A549 treated with GW870086 at 1 μM for 4 hours (cell line): ENCODE measurements at places on chromosomes 2 and 18. TPM values are rescaled to one million over a fixed set of nuclear protein-coding genes. Genes with fewer than 3 reads are reported as not detected.

The FAP gene
- total RNA-seq: 0.05 to 0.32 TPM in 2 of 5 replicates, not detected in the others

The TUBB8B gene
- not detected in 5 replicates for total RNA-seq

The IL18R1 gene
- 0.69 to 1.3 TPM (median 0.79 TPM) in 5 replicates for total RNA-seq

The TACR1 gene
- total RNA-seq: 0.06 to 0.23 TPM (median 0.07 TPM) in 3 of 5 replicates, not detected in the others

The CYTIP gene
- total RNA-seq: not detected in 5 replicates

The NETO1 gene
- total RNA-seq: not detected in 5 replicates

The SFT2D3 gene
- 4.5 to 6.8 TPM (median 5.9 TPM) in 5 replicates for total RNA-seq

The SERPINB4 gene
- total RNA-seq: 0.07 to 0.26 TPM (median 0.15 TPM) in 5 replicates

The VSNL1 gene
- total RNA-seq: not detected in 5 replicates

The HOXD1 gene
- total RNA-seq: 0.10 to 0.22 TPM (median 0.20 TPM) in 4 of 5 replicates, not detected in the other

The LYPD1 gene
- total RNA-seq: 14.4 to 20.2 TPM (median 14.6 TPM) in 5 replicates

The PLGLB1 gene
- 0.29 to 0.88 TPM (median 0.31 TPM) in 5 replicates for total RNA-seq

The NEU4 gene
- total RNA-seq: 0.08 to 0.48 TPM (median 0.19 TPM) in 5 replicates
